ENCODE measurements at places on chromosomes 3 and 15.

DNA sequence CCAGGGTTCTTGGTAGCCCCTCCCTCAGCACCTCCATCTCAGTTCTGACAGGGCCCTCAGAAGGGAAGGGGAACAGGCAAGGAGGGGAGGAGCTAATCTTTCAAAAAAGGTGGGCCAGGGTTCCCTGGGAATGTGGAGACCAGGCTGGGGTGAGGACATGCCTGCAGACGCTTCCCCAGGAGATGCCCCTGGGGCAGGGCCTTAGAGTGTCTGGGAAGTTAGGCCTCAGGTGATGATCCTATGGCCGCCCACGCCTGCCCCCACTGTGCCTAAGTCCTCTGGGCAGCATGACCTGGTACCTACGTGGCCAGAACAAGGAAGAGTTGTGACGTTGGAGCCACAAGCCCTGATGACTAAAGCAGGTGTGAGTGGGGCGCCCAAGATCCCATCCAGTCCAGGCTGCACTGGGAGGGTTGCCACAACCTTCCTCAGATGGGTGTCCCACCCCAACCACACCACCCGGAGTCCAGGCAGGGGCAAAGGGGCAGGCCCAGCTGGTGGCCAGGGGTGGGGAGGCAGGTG is 3.9 kb upstream of the SEMA3B start:
- DNase-seq, result no peak

- DNase-seq, result no peak
Measured at GRCh38 chr15:87986776-87987175, 269.8 kb downstream of the NTRK3 start.

- no peak for DNase-seq
Measured at GRCh38 chr15:77573802-77574201, 58.9 kb downstream of the LINGO1 start.

DNA sequence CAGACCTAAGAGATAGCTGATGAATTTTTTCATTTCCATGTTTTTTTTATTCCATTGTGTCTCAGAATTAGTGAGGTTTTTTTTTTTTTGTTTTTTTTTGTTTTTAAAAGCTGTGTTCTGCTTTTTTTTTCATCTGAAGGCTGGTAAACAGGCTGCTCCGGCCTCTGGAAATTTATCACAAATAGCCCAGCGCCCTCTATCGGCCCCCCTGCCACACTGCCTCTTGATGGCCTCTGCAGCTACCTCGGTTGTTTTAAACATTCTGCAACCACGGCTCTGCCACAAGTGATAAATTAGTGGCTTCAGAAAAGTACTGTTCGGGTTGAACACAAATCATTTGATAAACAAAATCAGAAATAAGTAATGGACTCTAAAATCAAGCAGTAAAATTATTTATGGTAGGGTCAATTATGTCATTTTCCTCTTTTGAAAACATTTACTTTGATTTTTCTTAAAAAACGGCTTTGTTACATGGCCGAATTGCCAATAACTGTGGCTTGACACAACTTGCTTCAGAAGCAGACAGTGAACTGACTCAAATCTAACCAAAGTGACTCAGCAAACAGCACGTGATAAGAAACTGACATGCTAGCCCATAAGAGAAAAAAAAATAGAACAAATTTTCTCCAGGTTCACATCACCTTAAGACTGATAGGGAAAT is 87.8 kb downstream of the RSL24D1 start:
- DNase-seq, result peak; percentile 6

GRCh38 chr3:195758721-195759353 is 38.1 kb downstream of the MUC20 start:
- DNase-seq, result no peak

GRCh38 chr3:64254443-64254842 is 29.2 kb upstream of the PRICKLE2 start:
- no peak for DNase-seq

- no peak for DNase-seq
Measured at GRCh38 chr3:78314327-78314726, 1274.4 kb downstream of the ROBO2 start.
